ENCODE measurements at places on chromosomes 5 and 9. TPM values are rescaled to one million over a fixed set of nuclear protein-coding genes. Genes with fewer than 3 reads are reported as not detected.

Gene WNT8A
- not detected for total RNA-seq

Gene SLC25A2
- not detected for total RNA-seq

Gene PCDHAC2
- total RNA-seq, result 2.2 TPM

DNA sequence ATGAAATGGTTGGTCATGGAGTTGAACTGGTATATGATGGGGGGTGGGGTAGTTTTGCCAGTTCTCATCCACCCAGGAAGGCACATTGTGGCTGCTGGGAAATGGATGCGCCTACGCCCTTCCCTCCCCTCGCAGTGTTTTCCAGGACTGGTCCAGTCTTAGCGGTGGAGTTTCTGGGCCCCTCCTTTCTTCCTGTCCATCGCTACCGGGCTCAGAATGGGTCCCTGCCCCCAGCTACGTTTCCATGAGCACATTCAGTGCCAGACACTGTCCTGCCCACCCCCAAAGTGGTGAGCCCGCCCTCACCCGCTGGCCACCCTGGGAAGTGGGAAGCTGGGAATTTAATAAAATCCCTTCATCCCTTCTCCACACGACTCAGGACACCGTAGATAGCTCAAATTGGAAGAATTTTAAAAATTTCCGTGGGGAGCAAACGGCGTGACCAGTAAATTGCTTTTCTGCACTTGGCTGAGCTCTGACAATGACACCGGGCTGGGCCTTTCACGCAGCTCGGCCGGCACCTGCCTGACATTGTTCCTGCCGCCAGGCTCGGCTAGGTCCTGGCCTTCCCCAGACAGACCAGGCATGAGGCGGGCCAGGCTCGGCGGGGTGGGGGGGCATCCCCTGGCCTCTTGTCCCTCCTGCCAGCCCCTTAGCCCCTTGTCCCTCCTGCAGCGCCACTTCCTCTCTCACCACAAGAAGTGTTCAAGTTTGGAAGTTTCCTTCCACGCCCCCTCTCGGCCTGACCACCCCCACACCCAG, 3.6 kb downstream of the FGF18 start:
- H3K4me1 ChIP-seq, result no peaks in the 10 kb centered on the region
- H3K27ac ChIP-seq, result no peak overlapping the region
- H3K27me3 ChIP-seq, result no peaks in the 10 kb centered on the region
- no peak for DNase-seq
- no peak overlapping the region for H3K4me3 ChIP-seq

DNA sequence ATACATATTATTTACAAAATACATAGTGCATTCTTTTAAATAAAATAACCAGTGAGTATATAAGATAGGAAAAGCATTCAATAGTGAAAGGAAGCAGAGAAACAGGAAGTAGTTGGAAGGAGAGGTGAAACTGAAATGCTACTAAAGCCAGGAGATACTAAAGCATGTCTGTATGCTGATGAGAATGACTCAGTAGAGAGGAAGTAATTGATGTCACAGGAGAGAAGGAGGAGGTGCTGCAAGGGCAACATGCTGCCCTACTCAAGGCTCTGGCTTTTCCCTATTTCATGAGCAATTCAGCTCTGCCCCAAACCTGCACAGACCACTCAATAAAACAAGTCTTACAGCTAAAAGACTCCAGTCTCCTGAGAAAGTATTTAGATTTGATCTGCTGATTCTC, 108.5 kb upstream of the TXNDC8 start:
- no peak overlapping the region for H3K27ac ChIP-seq
- no peaks in the 10 kb centered on the region for H3K36me3 ChIP-seq
- no peaks in the 10 kb centered on the region for H3K27me3 ChIP-seq
- no peak overlapping the region for H3K4me3 ChIP-seq
- DNase-seq, result no peak

GRCh38 chr5:113552137-113552536, 38.6 kb downstream of the YTHDC2 start:
- no peaks in the 10 kb centered on the region for H3K27me3 ChIP-seq
- H3K4me3 ChIP-seq, result no peak overlapping the region
- H3K4me1 ChIP-seq, result no peaks in the 10 kb centered on the region

- H3K4me1 ChIP-seq, result no peaks in the 10 kb centered on the region
- H3K27me3 ChIP-seq, result no peaks in the 10 kb centered on the region
- DNase-seq, result no peak
- no peak overlapping the region for H3K27ac ChIP-seq
Observed at GRCh38 chr5:83230511-83230910, 153.2 kb downstream of the XRCC4 start.

GRCh38 chr9:18020121-18020745, 441.4 kb downstream of the SH3GL2 start:
- H3K4me3 ChIP-seq, result no peak overlapping the region
- no peaks in the 10 kb centered on the region for H3K36me3 ChIP-seq
- H3K4me1 ChIP-seq, result no peaks in the 10 kb centered on the region
- H3K27me3 ChIP-seq, result no peaks in the 10 kb centered on the region
